CD4-positive, alpha-beta T cell treated with Interferon alpha-2 for 1 hour (primary cell): ENCODE measurements at places on chromosomes 12 and 14.

DNA sequence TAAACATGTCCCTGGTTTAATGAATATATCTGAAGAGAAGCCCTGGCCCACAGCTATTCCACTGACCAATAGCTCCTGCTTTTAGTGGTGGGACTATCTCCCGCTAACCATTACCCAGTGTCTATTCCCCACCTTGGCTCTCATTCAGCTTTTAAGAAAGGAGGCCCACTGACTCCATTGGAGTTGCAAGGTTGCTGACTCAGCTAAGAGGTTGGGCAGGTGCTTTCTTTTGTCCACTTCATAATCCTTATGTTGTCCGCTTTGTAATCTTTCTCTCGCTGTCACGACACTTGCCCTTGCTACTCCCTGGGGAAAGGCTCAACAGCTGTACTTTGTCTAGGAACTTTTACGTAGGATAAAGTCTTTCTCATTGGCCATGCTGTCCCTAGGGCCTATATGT is 453.4 kb upstream of the CCDC196 start:
- DNase-seq, result no peak

GRCh38 chr12:115078990-115079389 is 395.0 kb upstream of the TBX3 start:
- no peak for DNase-seq

DNA sequence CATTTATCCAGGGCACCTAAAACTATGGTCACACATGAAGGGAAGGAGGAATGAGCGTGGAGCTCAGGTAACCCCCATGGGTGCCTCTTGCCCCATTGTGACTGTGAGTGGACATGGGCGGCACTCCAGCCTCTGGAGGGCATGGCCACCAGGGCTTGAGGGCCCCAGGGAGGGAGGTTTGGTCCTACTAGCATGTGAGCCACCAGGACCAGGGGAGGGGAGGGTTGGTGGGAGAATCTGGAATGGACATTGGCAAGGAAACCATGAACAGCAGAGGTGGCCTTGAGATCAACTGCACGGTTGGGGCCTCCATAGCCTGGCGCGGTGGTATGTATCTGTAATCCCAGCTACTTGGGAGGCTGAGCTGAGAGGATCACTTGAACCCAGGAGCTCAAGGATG is 623.6 kb downstream of the AACS start:
- no peak for DNase-seq

- no peak for DNase-seq
These were observed 6.3 kb upstream of the MLXIP start for GRCh38 chr12:122072031-122072970.
